ENCODE measurements at places on chromosomes 6 and 20.
A peak's percentile ranks its signal among the peaks of the same experiment; 100 is the strongest.

DNA sequence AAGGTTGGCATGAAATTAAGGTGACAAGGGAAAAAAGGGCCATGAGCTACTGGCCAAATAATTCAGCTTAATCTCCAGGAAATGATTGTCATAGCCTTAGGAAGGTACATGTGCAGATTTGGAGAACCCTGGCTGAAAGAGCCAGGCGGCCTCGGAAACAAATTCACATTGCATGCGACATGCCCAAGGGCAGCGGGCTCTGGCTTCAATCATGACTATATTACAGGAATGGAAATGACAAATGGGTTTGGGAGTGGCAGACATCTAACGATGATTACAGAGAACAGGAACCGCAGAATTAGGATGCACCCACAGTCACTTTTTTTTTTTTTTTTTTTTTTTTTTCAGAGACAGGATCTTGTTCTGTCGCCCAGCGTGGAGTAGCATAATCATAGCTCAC is 112.4 kb upstream of the SALL4 start:
- no peak for DNase-seq

GRCh38 chr6:47967843-47968242 is 143.2 kb downstream of the PTCHD4 start:
- DNase-seq: no peak

DNA sequence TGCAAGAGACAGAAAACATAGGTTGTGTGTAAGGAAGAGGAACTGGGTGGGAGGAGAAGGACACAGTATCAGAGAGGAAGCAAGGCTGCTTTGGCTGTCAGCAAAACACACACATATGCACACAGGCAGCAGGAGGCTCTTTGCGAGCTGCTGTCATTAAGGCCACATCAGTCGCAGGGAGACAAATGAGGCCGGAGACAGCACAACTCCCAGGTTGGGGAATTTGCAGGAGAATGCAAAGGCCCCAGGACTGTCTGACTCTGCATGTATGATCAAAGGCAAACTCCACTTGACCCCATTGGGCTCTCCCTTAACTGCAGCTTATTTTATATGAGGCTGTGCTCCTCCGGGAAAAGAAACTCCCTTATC is 35.3 kb downstream of the METTL24 start:
- DNase-seq: no peak

DNA sequence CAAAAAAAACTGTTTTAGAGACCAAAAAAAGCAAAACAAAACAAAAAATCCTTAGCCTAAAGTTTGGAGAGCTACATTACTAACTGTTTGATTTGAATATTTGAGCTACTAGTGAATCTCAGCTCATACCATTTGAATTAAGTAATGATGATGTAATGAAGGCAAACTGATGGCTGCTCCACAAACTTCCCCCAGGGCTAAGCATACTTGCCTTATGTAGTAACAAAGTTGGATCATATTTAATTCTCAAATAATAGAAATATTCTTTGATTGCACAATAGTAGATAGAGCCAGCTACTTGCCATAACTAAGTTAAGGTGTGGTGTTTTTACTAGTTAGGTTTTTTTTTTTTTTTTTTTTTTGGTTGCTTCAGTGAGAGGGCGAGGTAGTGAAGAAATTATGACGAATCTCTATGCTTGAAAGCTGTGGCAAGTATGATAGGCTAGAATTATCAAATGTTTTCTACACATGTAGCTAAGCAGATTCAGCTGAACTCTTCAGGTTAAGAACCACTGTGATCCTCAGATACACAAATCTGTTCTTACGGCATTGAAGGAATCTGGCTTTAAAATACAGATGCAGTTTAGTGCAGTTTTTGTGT is 2.9 kb downstream of the RAB32 start:
- DNase-seq: no peak

DNA sequence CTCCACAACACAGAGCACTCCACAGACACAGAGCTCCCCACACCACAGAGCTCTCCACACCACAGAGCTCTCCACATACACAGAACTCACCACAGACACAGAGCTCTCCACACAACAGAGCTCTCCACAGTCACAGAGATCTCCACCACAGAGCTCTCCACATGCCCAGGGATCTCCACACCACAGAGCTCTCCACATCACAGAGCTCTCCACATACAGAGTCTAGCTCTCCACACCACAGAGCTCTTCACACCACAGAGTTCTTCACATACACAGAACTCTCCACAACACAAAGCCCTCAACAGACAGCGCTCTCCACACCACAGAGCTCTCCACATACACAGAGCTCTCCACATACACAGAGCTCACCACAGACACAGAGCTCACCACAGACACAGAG is 55.3 kb downstream of the ERMARD start:
- DNase-seq: no peak

DNA sequence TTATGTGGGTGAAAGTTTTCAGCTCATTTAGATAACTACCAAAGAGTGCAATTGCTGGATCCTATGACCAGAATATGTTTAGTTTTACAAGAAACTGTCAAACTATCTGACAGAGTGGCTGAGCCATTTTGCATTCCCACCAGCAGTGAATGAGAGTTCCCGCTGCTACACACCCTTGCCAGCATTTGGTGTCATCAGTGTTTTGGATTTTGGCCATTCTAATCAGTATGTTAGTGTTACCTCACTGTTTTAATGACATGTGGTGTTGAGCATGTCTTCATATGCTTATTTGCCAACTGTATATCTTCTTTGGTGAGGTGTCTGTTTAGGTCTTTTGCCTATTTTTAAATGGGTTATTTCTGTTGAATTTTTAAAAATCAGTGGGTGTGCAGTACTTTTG is 120.9 kb downstream of the CFAP61 start:
- DNase-seq: no peak

- no peak for DNase-seq
Measured at GRCh38 chr6:170259278-170259677, 31.6 kb downstream of the DLL1 start.

DNA sequence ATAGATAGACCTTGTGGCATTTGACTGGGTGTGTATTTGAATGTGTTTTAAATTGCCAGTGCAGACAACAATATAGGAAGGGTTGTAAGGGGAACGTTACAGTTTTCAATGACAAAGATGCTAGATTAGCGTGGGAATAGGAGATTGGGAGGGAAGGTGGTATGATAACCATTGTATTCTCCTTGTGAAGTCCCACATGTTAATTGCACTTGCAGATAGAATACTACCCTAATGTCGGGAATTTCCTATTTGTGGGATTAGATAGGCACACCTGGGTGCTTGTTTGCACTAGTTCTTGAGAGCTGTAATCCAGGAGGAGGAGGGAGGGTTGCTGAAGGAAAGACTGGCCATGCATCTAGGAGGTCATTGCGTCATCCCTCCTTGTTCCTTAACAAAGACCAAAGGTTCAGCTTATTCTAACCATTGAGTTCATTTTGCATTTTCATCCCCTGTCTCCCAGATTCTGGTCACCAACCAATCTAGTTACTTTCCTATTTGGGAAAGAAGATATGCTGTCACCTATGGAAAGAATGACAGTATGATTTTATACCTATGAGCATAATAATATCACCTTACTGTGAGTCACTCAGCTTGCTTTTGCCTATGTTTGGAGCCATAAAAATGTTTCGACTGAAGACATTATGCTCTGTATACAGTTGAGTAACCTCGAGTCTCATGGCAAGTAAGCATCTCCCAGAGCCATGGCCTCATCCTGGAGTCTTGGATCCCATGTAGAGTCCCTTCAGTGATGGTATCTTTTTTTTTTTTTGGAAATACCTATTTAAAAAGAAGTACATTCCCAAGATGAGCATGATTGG is 201.5 kb downstream of the DTNBP1 start:
- DNase-seq: no peak

DNA sequence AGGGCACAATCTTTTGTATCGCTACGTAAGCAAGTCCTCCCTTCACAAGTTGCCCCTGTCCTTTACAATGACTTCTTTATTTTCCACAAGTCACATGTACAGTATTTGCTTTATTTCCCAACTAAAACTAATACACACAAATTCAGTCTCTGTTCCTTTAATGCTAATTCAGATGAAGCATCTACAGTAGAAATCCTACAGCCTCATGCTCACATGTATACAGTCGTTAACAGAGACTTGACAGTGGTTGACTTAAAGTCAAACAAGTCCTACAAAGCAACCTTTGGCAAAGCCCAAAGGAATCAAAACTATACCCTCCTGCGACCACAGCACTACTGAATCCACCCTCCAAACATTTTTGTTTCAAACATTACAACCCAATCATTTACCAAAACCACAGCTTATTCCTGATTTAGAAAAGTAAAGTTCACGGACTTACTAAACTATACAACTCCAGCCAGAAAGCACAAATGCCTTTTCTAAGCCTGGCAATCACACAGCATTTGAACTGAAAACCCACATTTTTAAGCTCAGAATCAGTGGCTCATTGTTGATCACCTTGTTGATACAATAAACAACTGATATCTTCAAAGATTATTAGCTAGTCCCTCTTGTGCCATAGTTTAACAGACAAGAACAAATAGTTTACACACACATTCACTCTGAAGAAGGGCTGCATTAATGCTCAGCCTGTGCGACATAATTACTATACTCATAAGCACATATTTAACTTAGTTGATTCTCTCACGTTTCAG is 70.9 kb upstream of the NHSL1 start:
- no peak for DNase-seq

DNA sequence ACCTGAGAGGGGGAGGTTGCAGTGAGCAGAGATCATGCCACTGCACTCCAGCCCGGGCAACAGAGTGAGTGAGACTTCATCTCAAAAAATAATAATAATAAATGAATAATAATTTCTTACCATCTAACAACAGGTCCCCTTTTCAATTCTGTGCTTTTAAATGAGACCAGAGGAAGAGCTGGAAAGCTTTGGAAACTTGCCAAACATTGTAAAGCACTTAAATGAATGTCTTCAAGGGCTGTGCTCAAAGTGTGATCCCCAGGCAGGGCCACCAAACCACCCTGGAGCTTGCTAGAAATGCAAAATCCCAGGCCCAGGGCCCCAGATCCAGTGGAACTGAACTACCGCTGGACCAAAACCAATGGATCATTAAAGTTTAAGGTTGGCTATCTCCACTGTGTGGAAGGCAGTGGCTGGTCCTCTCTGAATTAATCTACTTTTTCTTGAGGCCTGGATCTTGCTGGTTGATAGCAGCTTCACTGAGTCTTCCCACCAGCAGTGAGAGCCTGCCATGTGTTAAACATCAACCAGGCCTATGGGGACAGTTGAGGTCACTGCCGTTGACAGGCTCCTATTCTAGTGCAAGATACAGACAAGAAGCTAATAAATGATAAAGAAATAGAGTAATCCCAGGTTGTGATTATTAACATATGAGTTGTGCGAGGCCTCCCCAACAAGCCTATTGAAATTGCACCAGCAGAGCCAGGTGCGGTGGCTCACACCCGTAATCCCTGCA is 23.7 kb upstream of the TFAP2C start:
- DNase-seq: no peak

GRCh38 chr20:21453690-21454089 is 56.4 kb upstream of the NKX2-4 start:
- DNase-seq: no peak

DNA sequence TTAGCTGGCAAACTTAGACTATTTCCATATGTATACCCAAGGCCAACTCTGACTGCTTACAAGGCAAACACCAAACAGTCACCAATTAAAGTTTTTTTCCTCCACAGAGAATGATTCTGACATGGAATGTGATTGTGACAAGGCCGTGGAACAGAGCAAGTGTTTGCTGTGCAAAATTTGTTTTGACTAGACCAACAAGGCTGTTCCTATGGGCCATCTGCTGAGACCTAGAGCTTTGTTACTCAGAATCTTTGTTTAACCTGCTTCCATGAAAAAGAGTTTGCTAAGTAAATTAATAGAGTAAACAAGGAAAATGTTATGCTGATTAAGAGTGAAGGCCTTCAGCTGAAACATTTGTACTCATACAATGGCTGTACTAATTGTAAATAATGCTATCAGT is 51.6 kb upstream of the IMPG1 start:
- DNase-seq: no peak

DNA sequence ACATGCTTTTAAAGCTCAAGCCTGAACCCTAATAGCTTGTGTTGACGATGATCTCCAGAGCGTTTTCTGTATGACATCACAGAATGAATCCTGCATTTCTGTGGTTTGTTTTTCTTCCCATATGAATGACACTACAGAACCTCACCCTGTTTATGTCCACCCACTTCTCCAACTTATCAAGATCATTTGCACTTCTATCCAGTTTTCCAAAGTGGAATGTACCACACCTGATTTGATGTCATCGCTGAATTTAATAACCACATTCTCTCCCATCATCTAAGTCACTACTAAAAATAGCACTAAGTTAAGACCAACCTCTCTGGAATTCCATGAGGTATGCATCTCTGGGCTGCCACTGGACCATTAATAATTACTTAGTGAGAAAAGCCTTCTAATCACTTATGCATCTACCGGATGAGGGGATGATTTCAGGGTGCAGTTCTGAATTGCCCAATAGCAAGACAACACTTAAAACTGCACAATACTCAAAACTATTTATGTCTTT is 33.3 kb upstream of the CITED2 start:
- DNase-seq: no peak

DNA sequence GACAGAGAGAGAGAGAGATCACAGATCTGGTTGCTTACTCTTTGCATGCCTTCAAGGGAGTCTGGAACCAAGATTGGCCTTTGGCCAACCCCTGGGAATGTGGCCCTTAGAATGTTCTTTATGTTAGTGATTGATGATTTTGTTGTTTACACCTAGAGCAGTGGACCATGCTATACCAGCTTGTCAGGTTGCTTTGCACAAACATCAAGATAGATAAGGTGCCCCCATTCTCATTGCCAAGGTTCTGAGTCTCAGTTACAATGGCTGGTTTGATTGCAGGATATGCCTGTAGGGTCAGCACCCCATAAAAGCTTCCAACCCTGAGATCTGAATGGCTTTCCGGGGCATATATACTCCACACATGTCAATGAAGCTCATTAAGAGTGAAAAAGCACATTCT is 53.5 kb upstream of the SLC2A12 start:
- no peak for DNase-seq

GRCh38 chr20:60219984-60220562 is 261.9 kb downstream of the CDH26 start:
- DNase-seq: no peak

- no peak for DNase-seq
Measured at GRCh38 chr6:7195339-7196018, 87.7 kb downstream of the RREB1 start.

- DNase-seq: peak; percentile 40
Measured at GRCh38 chr6:28865401-28866204, 58.2 kb downstream of the TRIM27 start.

DNA sequence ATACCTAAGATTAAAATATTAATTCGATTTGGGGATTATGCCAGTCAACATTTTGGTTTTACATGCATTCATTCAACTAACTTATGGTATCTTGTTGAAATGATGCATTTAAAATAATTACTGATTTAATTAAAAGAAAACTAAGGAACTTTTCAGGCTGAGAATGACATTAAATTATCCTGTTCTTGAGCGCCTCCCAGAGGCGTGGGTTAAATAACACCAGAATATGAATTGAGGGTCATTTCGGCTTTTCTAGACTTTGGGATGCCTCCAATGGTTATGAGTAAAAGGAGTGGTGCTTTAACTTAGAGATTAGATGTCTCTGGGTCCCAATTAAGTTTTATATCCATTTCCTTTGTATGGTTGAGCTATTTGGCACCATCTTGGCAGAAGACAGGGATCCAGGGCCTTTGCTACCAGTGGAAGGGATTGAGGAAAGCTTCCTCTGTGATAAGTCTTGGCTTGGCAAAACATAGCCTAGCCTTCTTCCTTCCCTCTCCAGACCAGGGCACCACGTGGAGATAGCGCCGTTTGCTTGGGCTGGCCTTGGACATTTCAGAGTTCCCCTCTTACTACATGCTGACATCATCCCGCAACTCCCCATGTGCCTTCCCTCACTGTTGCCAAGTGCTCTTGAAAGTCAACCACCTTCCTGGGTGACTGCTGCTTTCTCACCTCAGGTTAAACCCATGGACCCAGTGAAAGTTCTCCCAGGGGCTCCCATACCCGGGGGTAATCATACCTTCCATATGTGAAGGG is 28.7 kb downstream of the GNAS start:
- no peak for DNase-seq
